T-helper 1 cell (primary cell): ENCODE measurements at places on chromosomes 16 and 17.

DNA sequence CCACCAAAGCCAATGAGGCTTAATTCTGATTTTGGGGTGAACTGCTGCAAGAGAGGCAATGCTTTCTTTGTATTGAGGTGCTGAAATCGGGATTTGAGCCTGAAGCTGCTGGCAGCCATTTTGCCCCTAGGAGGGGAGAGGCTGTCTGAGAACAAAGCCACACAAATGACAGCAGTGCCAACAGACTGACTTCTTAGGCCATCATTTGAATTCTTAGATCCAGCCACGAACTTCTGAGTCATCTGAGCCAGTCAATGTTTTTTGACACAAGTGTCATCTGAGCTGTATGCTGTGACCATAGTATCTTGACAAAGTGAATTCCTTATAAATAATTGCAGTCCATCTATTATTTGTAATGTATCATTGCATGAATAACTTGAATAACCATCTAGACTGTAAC is 29.0 kb downstream of the HYDIN start:
- no peak for DNase-seq

DNA sequence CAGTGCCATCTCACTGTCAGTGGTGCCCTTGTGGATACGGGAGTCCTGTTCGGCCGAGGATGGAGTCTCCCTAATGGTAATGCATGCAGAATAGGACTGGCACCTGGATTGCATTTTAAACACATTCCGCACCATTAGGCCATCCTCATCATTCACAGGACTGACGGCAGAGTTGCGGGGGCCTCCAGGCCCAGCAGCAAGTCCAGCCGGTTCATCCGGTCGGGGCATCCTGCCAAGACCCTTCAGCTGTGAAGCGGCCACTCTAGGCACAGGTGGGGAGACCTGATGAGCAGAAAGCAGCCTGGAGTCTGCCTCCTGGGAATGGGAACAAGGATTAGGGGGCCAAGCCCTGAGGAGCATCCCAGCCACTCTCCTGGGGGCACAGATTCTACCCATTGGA is 90.3 kb upstream of the XYLT1 start:
- no peak for DNase-seq

DNA sequence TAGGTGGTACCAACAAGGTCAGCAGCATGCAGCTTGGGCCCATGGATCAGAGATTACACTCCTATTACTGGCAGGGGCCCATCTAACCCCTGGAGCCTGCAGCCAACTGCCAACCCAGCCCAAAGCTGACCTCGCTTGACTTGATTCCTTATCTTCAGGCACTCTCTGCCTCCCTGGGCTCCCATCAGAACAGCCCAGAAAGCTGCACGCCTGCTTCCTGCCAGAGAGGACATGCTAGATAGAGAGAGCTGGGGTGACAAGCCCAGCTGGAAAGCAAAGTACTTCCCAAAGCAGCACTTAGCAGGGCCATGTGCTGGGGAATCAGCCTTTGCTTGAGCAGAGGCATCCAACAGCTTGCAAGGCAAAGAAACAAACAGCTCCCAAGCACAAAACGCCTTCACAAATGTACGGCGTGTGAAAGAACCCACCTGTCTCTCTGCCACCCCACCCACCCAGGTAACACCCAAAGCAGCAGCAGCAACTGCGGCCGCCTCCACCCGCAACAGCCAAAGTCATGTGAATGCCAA is 74.2 kb upstream of the NLK start:
- DNase-seq = no peak

DNA sequence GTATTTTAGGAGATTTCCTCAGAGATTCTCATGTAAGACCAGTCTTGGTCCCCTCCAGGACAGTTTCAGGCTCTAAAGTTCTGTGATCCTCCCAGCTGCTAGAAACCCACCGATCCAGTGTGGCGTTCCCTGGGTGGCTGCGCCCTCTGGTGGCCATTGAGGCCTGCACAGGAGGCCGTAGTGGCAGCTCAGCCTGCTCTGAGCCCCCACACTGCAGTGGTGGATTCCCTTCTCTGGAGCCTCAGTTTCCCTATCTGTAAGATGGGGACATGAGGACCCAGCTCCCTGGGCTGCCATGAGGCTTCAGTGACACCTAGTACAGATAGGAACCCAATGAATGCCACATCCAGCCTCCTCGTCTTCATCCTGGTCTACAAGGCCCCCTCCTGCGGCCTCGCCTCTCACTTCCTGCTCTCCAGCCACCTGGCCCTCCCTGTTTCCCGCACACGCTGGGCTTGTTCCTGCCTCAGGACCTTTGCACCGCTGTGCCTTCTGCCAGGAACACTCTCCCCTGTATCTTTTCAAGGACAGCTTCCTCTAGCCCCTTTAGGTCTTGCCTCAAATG is 16.5 kb downstream of the CCDC102A start:
- DNase-seq = peak; percentile 67

GRCh38 chr16:9090101-9090959 is 1.1 kb upstream of the HAPSTR1 start:
- peak; percentile 23 for DNase-seq

DNA sequence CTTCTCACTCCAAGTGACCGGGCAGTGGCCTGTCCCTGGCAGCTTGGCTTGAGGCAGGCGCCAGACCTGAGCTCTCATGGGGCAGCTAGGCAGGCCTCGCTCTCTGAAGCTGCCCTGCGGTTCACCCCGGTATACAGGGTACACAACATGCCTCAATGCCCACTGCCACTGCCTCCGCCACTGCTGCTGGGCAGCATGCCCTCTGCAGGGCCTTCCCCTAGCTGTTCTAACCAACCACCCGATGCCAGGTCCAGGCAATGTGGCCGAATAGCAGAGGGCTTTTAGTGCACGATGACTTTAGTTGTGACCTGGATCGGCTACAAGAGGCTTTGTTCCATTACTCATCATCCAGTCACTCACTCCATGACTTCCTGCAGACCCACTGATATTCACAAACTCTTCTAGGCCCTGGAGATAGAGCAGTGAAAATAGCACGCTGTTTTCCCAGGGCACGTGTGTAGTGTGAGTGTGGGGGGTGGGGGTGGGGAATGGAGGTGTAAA is 19.7 kb downstream of the CDC42EP4 start:
- no peak for DNase-seq

DNA sequence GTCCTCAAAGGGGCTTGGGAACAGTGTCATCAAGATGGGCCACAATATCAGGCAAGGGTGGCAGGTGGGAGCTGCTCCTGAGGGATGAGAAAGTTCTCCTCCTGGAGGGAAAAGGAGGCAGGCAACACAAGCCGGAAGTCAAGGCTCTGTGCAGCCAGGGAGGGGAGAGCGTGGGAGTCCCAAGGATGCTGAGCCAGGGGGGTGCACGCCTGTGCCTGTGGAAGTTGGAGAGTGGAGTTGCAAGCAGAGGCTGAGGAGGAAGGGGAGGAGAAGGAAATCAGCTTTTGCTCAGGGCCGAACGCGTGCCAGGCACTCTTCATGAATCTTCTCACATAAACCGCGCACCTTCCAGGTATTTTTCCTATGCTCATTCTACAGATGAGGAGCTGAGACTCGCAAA is 7.4 kb upstream of the SLC13A2 start:
- no peak for DNase-seq

- DNase-seq = no peak
These were observed 130.0 kb downstream of the XYLT1 start for GRCh38 chr16:17340804-17341203.

- no peak for DNase-seq
These were observed 28.1 kb downstream of the SERPINF1 start for GRCh38 chr17:1789936-1790335.

- no peak for DNase-seq
These were observed 21.2 kb downstream of the UTP6 start for GRCh38 chr17:31880311-31880710.

- DNase-seq = no peak
These were observed 34.2 kb downstream of the TXNDC11 start for GRCh38 chr16:11708421-11708820.

DNA sequence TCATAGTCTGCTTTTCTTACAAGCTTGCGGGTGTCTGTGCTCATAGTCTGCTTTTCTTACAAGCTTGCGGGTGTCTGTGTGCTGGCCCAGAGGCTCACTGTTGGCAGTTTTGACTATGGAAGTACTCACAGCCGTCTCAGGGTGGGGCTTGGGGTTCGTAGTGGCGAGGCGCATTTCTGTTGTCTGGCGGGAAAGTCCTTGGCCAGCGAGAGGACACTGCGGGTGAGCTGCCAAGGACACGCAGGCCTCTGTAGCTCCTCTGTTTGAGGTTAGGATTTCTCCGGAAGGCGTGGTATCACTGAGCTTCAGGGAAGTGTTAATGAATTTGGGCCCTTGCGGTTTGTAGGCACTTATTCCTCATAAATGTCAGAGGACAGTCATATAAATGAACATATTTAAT is 13.5 kb downstream of the TBCD start:
- no peak for DNase-seq

- DNase-seq = no peak
These were observed 9.1 kb upstream of the TMEM100 start for GRCh38 chr17:55731586-55732250.

DNA sequence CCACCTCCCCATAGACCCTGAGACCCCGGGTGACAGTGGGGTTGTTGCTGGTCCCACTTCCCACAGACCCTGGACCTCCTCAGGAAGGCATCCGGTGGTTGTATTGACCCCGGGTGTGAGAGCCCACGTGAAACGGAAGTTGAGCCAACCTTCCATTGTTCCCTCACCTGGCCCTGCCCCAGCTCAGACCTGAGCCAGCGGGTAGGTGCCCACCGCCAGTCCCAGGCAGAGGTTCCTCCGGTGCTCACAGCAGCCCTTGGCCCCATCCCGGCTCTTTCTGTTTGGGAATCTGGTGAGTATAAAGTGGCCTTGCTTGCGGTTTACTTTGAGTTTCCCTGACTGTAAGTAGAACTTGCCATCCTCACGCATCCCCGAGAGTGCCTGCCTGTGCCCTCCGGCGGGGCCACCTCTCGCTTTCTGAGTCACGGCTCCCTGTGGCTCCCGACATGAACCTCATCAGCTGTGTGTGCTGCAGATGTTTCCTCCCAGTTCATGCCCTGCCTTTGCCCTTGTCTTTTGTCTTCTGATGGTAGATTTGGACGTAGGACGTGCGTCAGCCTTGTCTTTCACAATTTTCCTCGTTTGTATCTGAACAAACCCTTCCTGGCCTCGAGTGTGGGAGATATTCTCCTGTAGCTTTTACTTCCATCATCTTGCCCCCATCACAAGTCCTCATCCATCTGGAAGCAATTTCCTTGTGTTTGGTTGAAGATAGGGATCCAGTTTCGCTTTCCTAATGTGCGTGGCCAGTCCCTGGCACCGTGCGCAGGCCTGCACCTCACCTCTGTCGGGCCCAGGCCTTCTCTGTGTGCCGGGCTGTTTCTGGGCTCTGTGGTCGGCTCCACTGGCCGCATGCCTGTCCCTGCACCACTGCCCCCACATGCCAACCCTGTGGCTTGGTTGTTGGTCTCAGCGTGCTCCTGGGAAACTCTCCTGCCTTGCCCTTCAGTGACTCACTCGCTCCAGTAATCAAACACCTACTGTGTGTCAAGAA is 76.0 kb downstream of the METRNL start:
- DNase-seq = no peak

GRCh38 chr16:50448981-50449380 is 80.2 kb upstream of the BRD7 start:
- no peak for DNase-seq

DNA sequence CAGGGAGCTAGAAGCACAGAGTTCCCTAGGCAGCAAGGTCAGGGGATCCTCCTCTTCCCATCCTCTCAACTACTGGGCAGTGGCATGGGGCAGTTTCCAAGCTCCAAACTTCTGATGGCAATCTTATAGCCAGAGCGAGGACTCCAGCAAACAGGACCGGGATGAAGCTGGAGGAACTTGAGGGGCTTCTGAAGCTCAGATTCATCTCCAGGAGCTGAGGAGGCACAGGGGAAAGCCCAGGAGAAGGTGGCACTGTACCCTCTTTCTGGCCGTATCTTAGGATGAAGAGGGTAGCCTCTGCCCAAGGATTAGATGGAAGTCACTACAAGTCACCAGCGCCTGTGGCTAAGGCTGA is 50.0 kb upstream of the RPL38 start:
- DNase-seq = no peak

- DNase-seq = no peak
These were observed 173.9 kb downstream of the SALL1 start for GRCh38 chr16:50977138-50977537.

DNA sequence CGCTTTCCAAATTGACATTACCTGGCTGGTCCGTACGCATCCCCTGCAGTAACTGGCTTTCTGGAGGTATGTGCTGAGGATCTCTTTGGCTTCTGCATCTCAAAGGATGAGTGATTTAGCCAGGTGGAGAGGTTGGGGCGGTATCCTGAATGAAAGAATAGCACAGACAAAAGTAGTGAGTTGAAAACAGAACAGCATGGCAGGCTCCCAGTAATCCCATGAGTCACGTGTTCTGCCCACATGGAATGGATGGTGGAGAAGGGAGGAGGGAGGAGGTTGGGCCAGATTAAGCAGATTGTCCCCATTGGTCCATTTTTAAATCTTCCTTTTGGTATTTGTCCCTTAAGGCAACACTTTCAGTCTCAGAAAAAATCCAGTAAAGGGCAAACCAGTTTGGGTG is 176.0 kb downstream of the WWOX start:
- no peak for DNase-seq

DNA sequence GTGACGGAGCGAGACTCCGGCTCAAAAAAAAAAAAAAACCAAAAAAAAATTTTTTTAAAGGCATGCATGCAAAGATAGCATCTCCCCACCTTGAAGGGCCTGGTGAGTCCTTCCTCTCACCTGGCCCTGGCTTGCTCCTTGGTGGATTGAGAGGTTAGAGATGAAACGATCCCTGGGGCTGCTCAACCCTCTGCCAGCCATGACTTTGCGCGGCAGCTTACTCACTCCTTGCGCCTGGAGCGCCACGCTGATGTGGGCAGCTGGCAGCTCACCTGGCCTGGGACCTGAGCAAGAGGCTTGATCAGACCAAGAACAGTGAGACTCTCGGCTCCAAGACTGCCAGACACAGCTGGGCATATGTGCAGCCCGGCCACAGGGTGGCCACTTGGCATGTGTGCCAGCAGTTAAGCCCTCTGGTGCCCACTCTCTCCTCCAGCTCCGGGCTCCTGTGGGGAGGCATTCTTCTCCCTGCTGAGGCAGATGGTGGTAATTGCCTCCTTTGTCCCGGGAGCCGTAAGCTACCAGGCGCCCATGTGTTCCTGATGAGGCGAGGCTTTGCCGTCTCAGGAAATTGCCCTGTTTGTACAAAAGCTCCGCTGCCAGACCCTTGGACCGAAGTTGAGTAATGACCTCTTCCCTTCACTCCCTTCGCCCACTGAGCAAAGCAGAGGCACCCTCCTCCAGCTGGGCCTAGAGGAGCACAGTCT is 5.1 kb upstream of the EVPL start:
- DNase-seq = no peak

DNA sequence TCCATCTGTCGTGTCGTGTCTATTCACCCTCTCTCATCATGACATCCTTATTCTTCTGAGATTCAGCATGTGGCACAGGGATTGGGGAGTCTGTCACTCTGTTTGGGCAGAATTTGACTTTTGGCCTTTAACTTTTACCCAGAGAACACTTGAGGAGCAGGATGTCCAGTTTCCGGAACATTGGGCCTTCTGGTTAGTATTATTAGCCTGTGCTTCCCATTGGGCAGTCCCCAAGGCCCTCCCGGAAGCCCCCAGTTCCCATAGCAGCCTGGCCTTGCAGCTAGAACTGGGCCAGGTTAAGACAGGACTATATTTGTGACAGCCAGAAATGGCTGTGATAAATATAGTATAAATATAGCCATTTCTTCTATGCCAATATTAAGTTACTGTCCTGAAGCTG is 9.6 kb downstream of the SCN4A start:
- no peak for DNase-seq

- DNase-seq = no peak
These were observed 29.7 kb downstream of the MPP2 start for GRCh38 chr17:43877451-43878155.
